Activated CD4-positive, alpha-beta memory T cell treated with anti-CD3 and anti-CD28 coated beads for 36 hours (primary cell): ENCODE measurements at places on chromosomes 5 and 9. TPM values are rescaled to one million over a fixed set of nuclear protein-coding genes. Genes with fewer than 3 reads are reported as not detected.

PCDHGA4 gene
- 0.07 TPM for total RNA-seq

HNRNPH1 gene
- total RNA-seq: 611 TPM

ENTREP1 gene
- 0.07 TPM for total RNA-seq

IER5L gene
- 1.3 TPM for total RNA-seq

CCL21 gene
- total RNA-seq: not detected

PRLR gene
- not detected for total RNA-seq

RNF183 gene
- total RNA-seq: 0.39 TPM

APBA1 gene
- 0.51 TPM for total RNA-seq

JAK2 gene
- 23.2 TPM for total RNA-seq

GKAP1 gene
- 4.6 TPM for total RNA-seq

CCL27 gene
- 0.80 TPM for total RNA-seq
